Body of pancreas (tissue), 4 donors: ENCODE measurements at places on chromosomes 2 and 18. TPM values are rescaled to one million over a fixed set of nuclear protein-coding genes. Genes with fewer than 3 reads are reported as not detected.

- DNase-seq, result no peak
Measured at GRCh38 chr2:99845296-99845695, 297.1 kb downstream of the AFF3 start.

KATNAL2 gene
- 12.2 TPM for total RNA-seq

GRCh38 chr2:15799432-15799827, 140.9 kb upstream of the MYCN start:
- DNase-seq, result no peak

- DNase-seq, result no peak
Measured at GRCh38 chr2:73081181-73081671, 9.7 kb upstream of the SFXN5 start.

TAF4B gene
- total RNA-seq, result 12.2 TPM

DNA sequence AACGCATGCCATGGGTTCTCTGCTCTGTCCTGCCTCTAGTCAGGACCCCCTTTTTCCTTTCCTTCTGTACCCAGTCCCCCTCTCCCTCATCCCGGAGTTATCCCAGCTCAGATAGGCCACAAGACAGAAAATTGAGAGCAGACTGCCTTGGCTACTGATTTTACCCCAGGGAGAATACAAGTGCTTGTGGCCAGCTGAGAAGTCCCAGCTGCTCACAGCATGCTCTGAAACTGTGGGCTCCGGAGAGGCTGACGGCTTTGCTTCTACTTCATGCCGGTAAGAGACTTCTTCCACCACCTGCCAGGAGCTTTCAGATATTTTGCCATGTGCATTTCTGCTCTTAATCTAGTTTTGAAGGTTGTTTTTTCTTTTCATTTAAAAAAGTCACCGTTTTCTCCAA, 20.0 kb upstream of the SIX2 start:
- no peak for DNase-seq

- DNase-seq, result no peak
Measured at GRCh38 chr2:3571284-3571683, 3.8 kb upstream of the RPS7 start.

DNA sequence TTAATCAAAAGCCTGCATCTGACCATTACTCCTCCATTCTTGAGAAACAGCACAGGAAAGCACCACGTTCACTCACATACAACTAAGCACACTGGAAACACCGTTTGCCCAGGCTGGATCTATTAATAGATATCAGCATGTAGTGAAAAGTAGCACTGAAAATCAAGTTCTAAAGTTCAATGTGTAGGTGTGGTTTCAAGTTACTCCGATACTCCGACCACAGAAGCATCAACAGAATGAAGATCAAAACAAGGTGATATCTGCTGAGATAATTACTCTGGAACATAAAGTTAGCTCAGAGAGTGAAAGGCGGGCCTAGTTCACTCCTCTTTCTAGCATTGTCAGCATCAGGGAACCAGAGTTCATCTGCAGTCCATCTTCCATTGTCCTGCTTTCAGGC, 1367.4 kb upstream of the ACVR2A start:
- no peak for DNase-seq

SOWAHC gene
- total RNA-seq, result 8.8 TPM

KIF5C gene
- total RNA-seq, result 2.0 TPM
